Fibroblast of mammary gland (primary cell): ENCODE measurements at places on chromosomes 4 and X.

DNA sequence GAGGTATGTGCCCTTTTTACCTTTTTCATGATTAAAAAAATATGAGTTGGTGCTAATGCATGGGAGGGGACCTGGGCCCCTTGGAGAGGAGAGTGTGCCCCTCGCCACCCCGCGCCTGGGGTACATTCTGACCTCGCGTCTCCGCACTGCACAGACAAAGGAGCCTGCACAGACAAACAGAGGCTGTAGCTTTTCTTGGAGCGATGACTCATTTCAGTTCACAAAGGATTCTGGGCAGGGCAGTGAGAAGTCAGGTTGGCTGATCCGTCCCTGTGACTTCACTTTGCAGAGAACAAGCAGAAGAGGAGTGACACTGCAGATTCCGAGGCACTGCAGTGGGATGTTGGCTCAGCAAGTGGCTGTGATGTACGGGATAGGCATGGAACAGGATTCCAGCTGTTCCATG is 82.9 kb downstream of the STOX2 start:
- peak; percentile 89 for DNase-seq

DNA sequence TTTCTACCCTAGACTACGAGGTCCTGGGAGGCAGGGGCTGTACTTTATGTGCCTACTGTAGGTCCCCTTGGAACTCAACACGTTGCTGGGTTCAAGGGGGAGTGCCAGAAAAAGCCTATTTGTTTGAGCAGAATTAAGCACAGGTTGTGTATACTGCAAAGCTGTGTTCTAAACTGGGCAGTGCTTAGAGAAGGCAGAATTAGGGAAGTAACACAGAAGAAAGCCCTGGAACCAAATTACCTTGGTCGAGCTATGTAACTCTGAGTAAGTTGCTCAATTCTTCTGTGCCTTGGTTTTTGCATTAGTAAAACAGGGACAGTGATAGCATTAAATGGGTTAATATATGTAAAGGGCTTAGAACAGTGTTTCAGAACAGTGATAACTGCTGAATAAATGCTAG is 245.0 kb upstream of the SFRP2 start:
- no peak for DNase-seq

GRCh38 chrX:139691493-139691842 is 16.5 kb downstream of the MCF2 start:
- DNase-seq = peak; percentile 5

DNA sequence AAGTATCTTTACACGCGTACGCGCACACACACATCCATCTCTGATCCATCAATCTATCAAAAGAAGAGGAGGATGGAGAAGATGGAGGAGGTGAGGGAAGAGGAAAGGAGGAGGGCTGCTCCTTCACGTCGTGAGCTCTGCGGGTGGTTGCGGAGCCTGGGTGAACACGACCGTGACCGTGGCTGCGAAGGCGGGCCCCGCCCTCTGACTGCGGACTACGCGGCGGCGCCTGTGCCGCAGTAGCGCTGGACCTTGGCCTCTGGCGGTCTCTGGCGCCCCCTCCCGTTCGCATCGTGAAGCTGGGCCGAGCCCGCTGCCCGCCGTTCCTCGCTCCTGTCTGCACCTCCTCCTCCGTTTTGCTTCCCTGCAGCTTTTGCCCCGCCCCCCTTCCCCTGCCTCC is 37.7 kb upstream of the ARAF start:
- DNase-seq = peak; percentile 58

GRCh38 chrX:13906093-13906492 is 89.2 kb upstream of the GPM6B start:
- DNase-seq = no peak

DNA sequence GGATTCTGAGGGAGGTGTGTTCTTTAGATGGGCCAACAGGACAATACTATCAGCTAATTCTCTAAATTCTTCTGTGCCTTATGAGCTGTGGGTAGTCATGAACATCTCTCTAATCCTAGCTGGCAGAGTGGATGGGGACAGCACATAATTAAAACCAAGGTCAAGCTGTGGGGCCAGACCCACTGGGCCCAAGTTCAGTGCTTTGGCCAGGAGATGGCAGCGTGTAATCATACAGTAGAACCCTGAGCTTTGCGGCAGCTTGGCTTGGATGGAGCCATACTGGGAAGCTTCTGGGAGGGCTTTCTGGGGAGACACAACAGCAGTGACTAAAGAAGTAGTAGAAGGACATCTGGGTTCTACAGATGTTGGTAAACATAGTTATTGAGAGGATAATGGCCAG is 140.3 kb upstream of the CXCL13 start:
- DNase-seq = peak; percentile 48

DNA sequence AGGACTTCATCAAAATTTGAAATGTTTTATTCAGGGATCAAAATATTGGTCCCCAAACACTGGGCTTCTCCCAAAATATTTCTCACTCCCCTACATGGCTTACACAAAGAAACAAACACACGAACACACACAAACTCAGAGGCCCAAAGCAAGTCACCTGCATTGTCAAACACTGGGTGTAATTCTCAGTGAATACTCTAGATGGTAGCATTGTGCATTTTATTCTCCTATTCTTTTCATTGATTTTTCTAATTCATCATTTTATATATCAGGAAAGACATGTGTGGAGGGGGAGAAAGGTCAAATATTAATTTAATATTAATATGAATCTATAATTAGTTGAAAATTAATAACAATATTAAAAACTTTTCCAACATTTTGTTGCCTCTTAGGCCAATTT is 72.3 kb upstream of the TNMD start:
- DNase-seq = peak; percentile 24

DNA sequence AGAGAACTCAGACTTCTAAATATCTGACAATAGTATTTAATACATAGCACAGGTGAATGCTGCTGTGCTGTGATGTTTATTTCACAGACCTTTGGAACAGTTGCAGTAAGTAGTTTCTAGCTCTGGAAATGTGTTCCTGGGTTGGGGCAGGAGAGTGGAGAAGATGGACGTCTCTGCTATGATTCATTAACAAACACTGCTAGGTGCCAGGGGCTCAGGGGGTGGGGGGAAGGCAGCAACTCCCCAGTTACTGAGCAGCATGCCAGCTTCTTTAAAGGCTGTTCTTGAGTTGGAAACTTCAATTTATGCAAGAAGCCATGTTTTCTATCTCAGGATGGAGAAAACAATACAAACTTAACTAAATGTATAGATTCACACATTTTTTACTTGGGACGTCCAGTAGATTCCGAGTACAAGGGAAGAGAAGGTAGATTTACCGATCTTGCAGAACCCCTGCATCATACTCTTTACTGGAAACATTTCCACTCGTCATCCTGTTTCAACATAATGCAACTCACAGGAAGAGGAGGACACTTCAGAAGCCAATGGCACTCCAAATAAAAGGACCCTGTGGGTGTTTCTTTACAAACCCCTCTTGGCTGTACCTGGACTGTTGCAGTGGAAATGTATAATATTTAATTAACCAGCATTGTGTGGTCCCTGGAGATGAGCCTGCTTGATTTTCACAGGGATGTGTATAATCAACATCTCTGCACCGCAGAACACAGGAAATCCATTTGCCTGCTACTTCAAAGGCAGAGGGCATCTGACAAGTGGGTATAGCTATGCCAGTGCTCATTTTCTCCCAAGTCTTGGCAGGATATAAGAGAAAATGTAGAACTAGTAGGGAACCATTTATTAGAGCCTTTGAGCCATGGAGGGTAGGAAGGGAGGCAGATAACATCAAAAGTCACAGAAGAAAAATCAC is 171.4 kb downstream of the SH3KBP1 start:
- no peak for DNase-seq

DNA sequence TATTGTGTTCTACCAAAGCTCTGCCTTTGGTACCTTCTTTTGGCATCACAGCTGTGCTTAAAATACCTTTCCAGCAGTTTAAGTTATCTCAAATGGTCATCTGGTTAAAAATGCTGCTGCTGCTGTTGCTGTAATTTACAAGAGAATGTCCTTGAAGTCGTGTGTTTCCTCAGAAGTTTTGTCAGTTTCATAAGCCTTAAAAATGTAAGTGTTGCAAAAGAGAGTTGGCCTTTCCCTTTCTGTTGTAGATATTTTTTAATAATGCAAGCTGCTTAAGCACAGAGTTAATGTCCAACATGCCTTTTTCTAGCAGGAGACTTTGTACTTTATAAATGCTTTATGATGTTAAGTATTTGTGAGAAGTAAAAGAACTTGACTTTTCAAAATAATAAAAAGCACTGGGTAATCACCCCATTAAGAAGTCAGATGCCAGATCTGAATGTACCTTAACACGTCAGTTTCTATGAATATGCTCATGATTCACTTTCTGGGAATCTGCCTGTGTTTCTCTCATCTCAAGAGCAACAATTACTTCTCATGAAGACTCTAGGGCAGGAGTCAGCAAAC is 35.3 kb upstream of the TENM3 start:
- DNase-seq = peak; percentile 97

- peak; percentile 78 for DNase-seq
These were observed 49.4 kb downstream of the RTL9 start for GRCh38 chrX:110407910-110408545.

DNA sequence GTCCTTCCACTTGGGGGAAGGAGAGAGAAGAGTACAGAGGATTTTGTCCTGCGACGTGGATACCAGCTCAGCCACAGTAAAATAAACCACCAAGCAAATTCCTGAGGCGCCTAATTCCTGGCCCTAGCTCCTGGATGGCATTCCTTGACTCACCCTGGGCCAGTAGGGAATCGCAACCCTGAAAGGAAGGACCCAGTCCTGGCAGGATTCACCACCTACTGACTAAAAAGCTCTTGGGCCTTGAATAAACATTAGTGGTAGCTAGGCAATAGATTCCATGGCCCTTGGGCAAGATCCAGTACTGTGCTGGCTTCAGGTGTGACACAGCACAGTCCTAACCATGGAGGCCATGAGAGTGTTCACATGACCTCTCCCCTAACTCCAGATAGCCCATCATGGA is 45.6 kb downstream of the GABRA3 start:
- no peak for DNase-seq

DNA sequence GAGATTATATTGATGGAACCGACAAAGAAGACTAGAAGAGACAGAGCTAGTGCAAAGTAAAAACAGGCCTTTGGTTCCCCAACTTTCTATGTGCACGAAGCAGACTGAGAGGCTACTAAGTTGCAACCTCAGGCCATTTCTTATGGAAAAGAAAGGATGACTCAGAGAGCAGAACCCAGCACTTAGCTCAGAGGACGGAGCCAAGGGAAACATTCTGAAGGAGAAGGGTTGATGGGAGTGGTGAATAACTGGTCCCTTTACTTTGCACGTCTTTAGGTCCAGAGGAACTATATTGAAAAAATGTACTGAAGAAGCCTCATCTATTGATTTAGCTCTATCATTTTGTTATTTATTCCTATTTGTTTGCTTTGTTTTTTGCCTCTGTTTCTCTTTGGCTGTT is 182.1 kb downstream of the CPE start:
- peak; percentile 37 for DNase-seq

GRCh38 chr4:144338834-144339233 is 198.3 kb upstream of the GYPA start:
- DNase-seq = no peak

GRCh38 chr4:48127682-48128404 is 6.2 kb downstream of the TXK start:
- peak; percentile 87 for DNase-seq

- DNase-seq = no peak
These were observed 30.9 kb downstream of the RWDD4 start for GRCh38 chr4:183627979-183628588.

GRCh38 chrX:68853665-68854251 is 24.9 kb downstream of the EFNB1 start:
- DNase-seq = no peak

GRCh38 chrX:41720125-41720779 is 3.7 kb upstream of the GPR82 start:
- peak; percentile 10 for DNase-seq

DNA sequence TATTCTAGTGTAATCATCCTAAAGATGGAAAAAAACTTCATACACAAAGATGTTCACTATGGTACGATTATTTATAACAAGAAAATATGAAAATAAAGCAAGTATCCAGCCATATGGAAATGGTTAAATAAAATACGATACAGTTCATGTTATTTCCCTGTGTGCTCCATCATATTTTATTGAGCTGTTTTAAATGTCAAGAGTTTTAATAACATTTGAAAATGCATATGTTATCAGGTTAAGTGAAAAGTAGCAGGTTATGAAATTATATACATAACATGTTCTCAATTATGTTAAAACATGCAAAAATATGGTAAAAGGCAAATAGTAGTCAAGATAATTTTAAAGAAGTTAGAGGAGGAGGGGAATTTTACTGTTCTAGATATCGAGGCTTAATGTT is 192.0 kb downstream of the HNRNPD start:
- DNase-seq = no peak

DNA sequence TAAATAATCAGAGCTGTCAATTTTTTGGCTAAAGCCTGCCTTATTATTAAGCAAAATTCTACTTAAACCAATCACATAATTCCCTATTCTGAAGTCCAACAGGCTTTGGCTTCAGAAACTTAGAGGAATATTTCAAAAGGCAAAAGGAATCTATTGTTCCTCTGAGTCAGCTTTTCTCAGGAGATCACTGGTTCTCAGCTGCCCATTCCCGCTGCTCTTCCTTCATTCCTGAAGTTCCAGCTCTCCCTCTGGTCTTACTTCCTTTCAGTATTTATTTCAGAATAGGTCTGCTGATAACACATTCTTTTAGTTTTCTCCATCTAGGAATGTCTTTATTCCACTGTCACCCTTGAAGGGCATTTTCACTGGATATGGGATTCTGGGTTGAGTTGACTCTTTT is 133.7 kb downstream of the SOWAHB start:
- DNase-seq = peak; percentile 73
